Activated naive CD4-positive, alpha-beta T cell (primary cell): ENCODE measurements at places on chromosomes 3 and 15.

DNA sequence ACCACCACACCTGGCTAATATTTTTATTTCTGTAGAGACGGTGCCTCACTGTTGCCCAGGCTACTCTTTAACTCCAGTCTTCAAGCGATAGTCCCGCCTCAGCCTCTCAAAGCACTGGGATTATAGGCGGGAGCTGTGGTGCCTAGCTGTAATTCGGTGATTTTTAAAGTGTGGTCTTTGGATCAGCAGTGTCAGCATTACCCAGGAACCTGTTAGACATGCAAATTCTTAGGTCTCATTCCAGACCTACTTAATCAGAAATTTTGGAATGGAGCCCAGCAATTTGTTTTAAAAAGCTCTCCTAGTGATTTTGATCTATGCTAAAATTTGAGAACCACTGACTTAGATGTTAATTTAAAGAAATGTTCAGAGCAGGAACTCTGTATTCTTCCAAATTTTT, 51.9 kb downstream of the GOLM2 start:
- no peak for DNase-seq

- no peak for DNase-seq
These were observed 387 bp downstream of the GNB4 start for GRCh38 chr3:179450901-179451264.

DNA sequence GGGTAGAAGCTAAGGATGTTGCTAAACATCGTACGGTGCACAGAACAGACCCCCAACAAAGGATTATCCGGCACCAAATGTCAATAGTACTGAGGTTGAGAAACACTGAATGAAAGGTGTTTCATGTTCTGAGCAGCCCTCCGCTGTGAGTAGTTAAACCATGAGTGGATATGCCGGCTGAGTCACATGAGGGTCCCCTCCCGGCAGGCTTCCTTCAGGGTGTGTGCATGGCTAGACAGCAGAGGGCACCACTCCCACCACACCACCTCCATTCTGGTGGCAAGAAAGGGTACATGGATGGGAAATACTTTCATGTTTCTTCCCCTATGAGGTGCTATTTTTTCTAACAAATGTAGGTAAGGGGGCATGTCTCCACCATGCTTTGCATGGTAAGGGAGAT, 128.3 kb upstream of the SEMA6D start:
- no peak for DNase-seq

GRCh38 chr3:13647298-13648059, 98.6 kb downstream of the FBLN2 start:
- no peak for DNase-seq

DNA sequence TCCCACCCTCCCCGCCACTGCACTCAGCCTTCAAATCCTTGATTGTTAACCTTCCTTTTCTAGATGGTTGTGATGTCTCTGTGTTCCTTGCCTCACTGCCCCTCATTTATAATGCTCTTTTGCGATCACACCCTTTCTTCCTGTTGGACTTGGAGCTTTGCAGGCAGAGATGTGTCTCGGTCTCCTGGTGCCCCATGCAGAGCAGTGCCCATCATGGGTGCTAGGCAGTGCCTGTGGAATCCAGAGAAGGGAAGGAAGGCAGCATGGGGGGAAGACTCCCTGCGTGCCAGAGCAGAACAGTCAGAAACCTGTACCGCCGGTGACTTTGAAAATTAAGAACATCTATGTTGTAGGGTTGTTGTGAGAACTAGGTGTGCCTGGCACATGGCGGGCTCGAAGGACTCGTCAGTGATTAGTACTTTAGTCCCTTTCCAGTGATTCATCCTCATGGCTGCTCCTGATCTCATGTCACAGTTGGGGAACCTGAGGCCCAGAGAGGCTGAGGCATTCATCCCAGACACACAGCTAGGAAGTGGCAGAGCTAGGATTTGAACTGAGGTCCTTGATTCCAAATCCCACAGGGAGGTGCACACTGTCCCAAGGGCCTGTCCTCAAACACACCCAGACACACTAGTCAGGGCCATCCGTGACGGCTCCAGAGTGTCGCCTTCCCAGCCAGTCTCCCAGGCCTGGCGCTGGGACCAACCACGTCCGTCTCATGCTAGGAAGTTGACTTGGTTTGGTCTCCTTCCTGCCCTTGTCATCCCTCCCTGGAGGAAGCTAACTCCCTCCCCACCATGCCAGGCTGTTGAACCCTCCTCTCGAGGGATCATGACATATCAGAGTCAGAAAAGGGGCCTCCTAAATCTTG, 58.3 kb downstream of the SMAD6 start:
- no peak for DNase-seq

DNA sequence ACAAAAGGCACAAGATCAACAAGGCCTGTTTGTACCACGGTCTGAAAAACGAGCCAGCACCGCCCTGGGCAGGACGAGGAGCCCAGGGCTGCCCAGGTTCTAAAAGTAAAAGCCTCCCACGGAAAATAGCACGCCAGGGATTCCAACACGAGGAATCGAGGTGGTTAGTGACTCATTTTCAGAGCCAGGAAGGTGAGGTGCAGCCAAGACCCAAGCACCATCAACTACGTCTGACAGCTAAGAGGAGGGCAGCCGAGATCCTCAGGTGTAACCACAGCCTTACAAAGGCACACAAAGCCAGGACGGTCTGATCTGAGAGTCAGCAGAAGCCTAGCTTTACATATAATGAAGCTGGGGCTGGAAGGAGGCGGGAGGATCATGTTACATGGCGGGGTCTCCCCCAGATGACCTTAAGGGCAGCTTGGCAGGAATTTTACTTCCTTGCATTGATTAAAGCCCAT, 52.5 kb downstream of the ATP10A start:
- DNase-seq: no peak

DNA sequence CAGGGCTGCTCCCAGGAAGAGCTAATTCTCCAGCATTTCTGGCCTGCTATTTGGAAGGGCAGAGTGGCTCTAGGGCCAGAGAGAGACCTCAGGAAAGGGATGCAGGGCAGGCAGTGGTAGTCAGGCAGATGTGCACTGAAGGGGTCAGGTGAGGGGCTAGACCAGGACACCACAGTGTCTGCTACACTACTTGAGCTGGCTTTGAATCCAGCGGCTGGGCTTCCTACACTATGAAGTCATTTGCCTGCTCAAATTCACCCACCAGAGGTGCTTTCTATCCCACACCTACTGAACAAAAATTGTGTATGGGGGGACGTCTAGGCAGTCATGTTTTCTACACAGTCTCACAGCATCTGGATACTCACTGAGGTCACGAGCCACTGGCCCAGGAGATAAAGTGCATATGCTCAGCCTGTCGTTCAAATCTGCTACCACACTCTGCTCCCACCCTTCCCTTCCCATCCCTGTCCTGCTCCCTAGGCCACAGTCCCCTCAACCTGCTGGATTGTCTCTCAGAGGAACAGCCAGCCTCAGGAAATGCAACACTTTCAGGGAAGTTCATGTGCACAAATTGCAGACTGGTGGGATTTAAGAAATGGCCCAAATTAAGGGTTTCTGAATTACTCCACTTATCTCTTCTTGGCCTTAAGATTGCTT, 49.9 kb upstream of the SLC6A11 start:
- DNase-seq: no peak
